Activated CD4-positive, alpha-beta T cell treated with anti-CD3 and anti-CD28 coated beads, Interleukin-2, amount 50 U/mL, for 16 hours (primary cell): ENCODE measurements at places on chromosomes 12 and 14.
A peak's percentile ranks its signal among the peaks of the same experiment; 100 is the strongest.

GRCh38 chr12:62799126-62799736 is 135.7 kb downstream of the PPM1H start:
- peak; percentile 70 for DNase-seq

GRCh38 chr12:94872671-94872970 is 130.9 kb downstream of the NDUFA12 start:
- DNase-seq, result no peak

DNA sequence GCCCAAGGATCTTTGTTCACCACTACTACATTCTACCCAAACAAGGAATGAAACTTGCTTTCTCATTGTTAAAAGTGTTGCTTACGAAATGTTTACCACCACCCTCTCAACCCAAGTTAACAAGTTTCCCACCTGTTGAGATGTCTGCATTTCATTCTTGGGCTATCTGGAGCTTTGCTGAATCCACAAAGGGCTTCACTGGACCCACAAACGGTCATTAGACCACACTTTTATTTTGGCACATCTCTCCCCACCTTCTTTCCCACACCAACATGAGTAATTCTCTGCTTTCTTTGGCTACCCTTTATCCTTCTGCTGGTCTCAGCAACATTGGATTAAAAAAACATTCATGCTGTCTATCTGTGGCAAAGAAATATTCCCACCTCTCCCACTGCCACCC is 78.0 kb downstream of the TMEM260 start:
- DNase-seq, result no peak

DNA sequence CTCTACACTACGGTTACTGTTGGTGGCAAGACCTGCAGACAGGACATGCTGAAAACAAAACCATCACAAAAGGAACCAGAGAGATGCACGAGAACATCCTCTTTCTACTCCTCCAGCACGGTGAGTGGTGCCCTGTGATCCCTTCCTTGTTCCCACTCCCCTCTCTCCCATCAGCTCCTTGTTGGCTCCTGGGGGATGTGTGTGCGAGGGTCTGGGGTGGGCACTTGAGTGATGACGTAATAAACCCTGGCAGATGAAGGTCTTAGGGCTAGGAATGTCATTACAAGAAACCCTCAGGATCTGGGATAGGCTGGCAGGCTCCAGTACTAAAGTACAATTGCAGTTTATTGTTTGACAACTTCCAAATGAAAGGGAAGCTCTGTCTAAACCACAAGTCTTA is 261.5 kb downstream of the FOXN3 start:
- no peak for DNase-seq
